ENCODE measurements at places on chromosomes 2 and 18.

DNA sequence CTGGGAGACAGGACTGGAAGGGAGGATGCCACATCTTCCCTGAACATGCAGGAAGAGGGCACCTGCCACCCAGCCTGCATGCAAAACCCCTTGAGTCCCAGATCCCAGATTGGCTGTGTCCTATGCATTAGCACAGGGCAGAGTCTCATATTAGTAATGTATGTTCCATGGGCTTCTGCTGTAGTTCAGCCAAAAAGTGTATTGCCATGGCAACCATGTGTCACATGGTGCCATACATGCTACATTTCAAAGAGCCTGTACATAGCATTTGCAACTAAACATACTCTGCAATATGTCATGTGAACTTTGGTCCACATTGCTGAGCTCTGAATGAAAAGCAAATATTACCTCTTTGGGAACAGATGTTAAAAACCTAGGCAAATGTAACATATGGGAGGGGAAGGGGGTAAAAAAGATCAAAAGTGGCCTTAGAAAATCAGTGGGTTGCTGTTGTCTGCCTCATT lies 78.4 kb downstream of the DPP4 start:
- DNase-seq: no peak

GRCh38 chr2:80351231-80351630 lies 46.7 kb upstream of the LRRTM1 start:
- no peak for DNase-seq

GRCh38 chr18:13494871-13495445 lies 231.4 kb downstream of the FAM210A start:
- DNase-seq: no peak

DNA sequence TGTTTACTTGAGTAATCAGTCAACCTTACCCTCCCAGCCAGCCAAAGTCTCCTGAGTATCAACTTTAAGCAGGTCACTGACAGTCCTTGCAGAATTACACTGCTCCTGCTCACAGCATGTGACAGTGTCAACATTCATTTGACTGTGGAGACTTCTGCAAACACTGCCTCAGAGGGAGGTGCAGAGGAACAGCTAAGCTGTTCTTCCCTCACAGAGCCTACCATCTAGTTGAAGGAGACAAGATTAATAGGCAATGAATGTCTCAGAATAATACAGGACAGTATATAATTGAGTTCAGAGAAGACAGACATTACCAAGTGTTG lies 11.9 kb downstream of the SLC14A2 start:
- no peak for DNase-seq

DNA sequence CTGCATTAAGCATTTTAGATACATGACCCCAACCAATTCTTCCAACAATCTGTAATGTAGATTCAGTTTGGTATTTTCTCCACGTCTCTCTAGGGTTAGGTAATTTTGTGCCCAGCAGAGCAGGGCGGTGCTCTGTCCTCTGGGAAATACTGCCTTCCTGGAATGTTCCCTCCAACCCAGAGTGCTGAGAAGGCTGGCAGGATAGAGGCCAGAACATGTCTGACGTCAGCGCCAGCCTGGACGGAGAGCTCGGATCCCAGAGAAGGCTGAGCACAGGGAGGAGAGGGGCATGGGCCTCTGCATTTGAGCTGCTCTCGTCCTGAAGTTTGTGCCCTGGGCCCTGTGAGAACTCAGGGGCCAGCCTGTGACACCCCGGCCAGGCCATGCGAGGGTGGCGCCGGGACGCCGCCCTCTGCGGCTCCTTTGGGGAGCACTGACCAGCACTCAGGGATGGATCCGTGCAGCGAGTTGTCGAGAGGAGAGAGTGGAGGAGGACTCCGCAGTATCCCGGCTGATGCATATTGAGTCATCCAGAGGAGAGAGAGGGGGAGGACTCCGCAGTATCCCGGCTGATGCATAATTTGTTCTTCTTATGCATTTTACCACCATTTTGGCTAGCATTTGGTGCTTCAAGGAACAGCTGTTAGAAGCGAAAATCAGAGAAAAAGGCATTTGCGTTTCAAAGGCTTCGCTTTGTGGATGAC lies 80.0 kb upstream of the PXDN start:
- DNase-seq: no peak

DNA sequence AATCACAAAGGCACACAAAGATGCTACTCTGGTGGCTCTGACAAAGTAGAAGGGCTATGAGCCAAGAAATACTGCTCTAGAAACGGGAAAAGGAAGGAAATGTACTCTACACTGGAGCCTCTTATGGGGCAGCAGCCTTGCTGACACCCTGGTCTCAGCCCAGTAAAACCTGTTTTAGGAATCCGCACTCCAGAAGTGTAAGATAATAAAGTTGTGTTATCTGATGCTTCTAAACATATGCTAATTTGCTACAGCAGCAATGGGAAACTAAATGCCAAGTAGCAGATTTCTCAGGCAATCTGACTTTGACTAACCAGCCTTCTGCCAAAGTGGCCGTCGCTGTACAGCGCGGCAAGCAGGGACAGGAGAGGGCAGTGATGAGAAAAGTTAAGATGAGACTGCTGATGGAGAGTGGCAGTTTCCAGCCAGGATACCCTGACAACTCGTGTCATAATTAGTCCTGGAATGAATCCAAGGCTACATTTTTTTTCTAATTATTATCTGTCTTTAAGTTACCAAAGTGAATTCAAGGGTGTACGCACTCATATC lies 99.0 kb downstream of the NETO1 start:
- no peak for DNase-seq

- DNase-seq: no peak
Measured at GRCh38 chr2:148451046-148451445, 193.5 kb upstream of the EPC2 start.

DNA sequence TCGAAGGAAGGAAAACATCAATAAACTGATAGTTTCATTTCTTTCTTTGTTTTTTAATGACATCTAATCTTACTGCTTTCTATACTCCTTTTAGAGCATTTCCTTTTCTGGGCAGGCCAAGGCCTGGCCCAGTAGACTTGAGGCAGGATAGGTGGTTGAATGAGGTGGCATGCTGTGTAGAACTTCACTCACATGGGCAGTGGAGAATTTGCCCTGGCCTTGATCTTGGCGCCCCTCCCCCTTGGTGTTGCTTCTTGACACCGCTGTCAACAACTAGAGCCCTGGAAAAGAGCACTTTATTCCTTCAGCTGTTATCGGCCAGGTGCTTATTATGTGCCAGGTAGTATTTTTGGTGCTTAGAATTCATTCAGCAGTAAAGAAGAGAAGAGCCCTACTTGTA lies 37.4 kb downstream of the XRCC5 start:
- DNase-seq: no peak

- no peak for DNase-seq
Measured at GRCh38 chr2:142515493-142515892, 362.0 kb upstream of the KYNU start.

DNA sequence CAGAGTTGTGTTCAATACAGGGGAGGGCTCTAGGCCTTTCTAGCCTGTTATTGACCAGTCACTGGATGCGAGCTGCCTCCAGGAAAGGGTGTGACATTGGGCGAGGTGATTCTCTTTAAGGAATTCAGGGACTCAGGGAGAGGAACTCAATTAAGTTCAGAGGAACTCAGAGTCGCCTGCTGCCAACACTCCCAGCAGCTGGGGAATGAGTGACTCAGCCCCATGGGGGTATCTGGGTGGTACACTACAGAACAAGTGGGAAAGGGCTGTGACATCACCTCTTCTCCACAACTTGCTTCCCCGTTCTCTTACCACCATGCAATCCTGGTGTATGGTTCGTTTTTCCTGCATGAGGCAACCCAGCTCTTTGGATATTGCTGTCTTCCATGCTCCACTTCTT lies 50.4 kb upstream of the CYRIA start:
- no peak for DNase-seq

DNA sequence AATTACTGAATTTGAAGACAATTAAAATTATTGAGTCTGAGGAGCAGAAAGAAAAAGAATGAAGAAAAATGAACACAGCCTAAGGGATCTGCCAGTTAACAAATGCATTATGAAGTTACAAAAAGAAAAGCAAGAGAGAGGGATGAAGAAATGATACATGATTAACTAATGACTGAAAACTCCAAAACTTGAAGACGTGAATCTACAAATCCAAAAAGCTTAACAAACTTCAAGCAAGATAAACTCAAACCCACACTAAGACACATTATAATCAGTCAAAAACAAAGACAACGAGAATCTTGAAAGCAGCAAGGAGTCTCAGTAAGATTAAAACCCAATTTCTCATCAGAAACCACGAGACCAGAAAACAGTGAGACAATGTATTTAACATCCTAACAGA lies 15.6 kb downstream of the RPRD1A start:
- DNase-seq: no peak

- no peak for DNase-seq
Measured at GRCh38 chr2:46857871-46858701, 57.5 kb downstream of the MCFD2 start.

DNA sequence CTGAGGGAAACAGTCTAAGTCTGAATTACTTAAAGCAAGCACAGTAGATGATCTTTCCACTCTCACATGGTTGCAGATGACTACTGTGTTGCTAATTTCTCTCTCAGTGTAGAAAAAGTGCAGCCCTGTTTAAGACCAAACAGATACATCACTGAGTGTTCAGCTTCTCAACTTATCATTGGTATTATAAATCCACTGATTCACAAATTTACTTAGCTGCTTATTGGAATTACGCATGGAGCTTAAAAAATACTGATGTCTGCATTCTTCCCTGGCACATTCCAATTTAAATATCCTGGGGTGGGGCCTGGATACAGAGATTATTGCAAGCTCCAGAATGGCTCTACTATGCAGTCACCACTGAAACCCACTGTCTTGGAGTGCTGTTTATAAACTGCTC lies 411.2 kb downstream of the RND3 start:
- no peak for DNase-seq

- no peak for DNase-seq
Measured at GRCh38 chr2:238231251-238231793, 8.5 kb downstream of the HES6 start.

GRCh38 chr2:202760848-202761247 lies 110.7 kb downstream of the ICA1L start:
- DNase-seq: no peak

GRCh38 chr2:128637481-128638155 lies 318.9 kb upstream of the HS6ST1 start:
- no peak for DNase-seq

- DNase-seq: no peak
Measured at GRCh38 chr18:58135701-58136331, 91.8 kb downstream of the NEDD4L start.

DNA sequence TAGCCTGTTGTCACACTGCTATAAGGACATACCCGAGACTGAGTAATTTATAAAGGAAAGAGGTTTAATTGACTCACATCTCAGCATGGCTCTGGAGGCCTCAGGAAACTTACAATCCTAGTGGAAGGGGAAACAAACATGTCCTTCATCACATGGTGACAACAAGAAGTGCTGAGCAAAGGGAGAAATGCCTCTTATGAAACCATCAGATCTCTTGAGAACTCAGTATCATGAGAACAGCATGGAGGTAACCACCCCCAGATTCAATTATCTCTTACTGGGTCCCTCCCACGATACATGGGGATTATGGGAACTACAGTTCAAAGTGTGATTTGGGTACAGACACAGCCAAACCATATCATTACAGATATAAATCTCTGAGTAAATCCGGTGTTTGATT lies 148.7 kb downstream of the PRPF40A start:
- no peak for DNase-seq

- no peak for DNase-seq
Measured at GRCh38 chr2:191947235-191947634, 100.3 kb upstream of the CAVIN2 start.

- no peak for DNase-seq
Measured at GRCh38 chr2:182937870-182938269, 71.4 kb upstream of the FRZB start.

Measured in AG09319 (cell line).